ENCODE measurements at places on chromosomes 2 and 18.

DNA sequence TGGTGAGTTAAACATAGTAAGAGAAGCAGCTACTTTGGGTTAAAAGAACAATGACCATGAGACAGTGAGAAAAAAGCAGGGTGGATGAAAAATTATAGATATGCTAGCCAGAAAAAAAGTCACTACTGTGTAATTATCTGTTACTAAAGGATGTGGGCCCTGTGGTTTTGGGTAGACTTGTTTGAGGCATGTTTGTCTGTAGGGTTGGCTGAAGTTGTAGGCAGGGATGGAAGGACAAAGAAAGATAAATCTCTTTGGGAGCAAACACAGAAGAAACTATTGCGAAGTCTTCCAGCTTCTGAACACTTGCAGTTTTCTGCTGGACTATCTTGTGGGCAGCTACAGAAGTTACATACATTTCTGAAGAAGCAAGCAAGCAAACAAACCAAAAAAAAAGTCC, 28.2 kb downstream of the RND3 start:
- DNase-seq: no peak

DNA sequence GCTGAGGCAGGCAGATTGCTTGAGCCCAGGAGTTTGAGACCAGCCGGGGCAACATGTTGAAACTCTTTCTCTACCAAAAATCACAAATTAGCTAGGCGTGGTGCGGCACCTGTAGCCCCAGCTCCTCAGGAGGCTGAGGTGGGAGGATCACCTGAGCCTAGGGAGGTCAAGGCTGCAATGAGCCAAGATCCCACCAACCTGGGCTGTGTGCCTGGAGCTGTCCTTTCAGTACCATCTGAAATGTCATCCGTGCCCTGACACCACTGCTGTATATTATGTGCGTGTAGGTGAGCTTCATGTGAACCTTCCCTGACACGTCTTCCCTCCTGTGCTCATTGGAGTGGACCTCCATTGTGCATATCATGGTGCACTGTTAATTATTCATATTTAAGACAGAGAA, 84.8 kb upstream of the HNRNPA3 start:
- DNase-seq: no peak

GRCh38 chr2:9037166-9037565, 33.7 kb upstream of the MBOAT2 start:
- no peak for DNase-seq

DNA sequence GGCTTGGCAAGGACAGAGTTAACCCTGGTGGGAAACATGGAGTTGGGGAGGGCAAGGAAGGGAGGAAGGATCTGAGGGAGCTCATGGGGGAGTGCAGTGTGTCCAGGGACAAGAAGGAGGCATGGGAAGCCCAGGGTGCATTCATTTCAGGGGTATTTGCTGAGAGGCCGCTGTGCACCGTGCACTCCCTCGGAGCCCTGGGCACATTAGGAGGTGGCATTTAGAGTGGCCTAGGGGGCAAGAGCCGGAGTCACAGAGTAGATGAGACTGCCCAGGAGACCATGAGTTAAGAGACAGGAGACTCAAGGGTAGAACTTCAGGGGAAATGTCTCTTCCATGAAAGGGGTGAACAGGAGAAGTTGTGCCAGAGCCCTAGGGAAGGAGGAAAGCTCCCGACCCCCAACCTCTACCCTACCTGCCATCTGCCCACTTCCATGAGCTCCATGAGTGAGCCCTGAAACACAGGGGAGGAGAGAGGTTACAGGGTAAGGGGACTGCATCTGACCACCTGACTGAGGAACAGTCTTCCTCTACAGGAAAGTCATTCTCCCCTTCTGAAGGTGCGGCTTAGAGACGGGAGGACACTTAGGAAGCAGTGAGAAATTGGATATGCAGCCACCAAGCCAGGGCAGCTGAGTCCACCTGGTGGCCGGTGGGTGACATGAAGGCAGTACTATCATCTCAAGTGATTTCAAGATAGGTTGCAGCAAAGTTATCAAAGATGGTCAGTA, 58.5 kb upstream of the COPS8 start:
- no peak for DNase-seq

DNA sequence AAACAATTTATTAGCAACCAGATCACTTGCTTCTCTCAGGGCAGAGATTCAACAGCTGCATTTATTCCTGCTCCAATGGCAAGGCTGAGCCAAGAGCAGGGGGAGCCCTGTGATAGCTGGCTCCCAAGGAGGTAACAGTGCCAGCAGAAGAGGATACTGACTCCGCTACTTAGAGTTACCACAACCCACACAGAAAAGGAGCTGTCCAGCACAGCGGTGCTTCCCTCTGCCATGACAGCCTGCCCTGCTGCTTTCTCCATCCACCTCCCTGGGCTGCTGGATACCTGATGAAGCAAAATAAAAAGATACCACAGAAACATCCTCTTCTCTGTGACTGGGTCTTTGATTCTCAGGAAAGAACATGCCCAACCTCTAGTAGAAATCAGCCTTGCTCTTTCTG, 467.2 kb downstream of the LRRTM4 start:
- DNase-seq: no peak

GRCh38 chr2:20185176-20186022, 39.5 kb downstream of the SDC1 start:
- no peak for DNase-seq

DNA sequence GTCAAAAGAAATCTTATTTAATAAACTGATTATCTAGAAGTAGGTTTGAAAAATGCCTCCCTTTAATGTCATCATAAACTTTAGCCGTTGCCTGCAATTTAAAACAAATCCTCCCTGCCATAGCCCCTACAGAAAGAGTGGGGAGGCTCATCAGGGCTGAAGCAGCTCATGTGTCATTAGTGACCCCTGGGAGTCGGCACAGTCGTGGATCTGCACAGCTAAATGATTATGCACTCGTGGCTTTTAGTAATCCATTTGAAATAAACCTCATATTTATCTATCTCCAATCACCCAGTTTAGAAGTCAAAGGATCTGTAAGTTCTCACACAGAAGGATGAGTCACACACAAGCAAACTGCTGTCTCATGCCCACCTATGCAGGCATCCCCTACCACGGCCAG, 277.3 kb downstream of the SS18 start:
- no peak for DNase-seq

GRCh38 chr2:10168221-10168620, 45.7 kb downstream of the RRM2 start:
- no peak for DNase-seq

GRCh38 chr2:240183006-240183874, 42.8 kb upstream of the OTOS start:
- no peak for DNase-seq

GRCh38 chr2:242075696-242076095, 206.2 kb downstream of the RTP5 start:
- DNase-seq: no peak

Measured in stimulated activated CD8-positive, alpha-beta memory T cell treated with anti-CD3 and anti-CD28 coated beads, Interleukin-4, amount 100 ng/mL, for 4 hours (primary cell).